ENCODE measurements at places on chromosomes 4 and X.

GRCh38 chr4:88177983-88178625, 19.7 kb upstream of the ABCG2 start:
- no peak for DNase-seq

- no peak for DNase-seq
Measured at GRCh38 chr4:37836838-37837440, 10.5 kb downstream of the PGM2 start.

GRCh38 chr4:144421839-144422565, 224.0 kb upstream of the HHIP start:
- no peak for DNase-seq

GRCh38 chr4:26253968-26254367, 66.8 kb upstream of the RBPJ start:
- DNase-seq = no peak

GRCh38 chr4:53605783-53606182, 14.5 kb upstream of the LNX1 start:
- no peak for DNase-seq

GRCh38 chrX:110657073-110657472, 138.5 kb downstream of the CHRDL1 start:
- no peak for DNase-seq

- DNase-seq = peak; percentile 34
Measured at GRCh38 chr4:53863736-53864365, 200.6 kb downstream of the CHIC2 start.

GRCh38 chrX:1754077-1754476, 139.2 kb downstream of the ASMT start:
- no peak for DNase-seq

- DNase-seq = no peak
Measured at GRCh38 chr4:6229095-6229494, 28.7 kb upstream of the JAKMIP1 start.

- no peak for DNase-seq
Measured at GRCh38 chrX:119008110-119008744, 33.8 kb downstream of the LONRF3 start.

GRCh38 chr4:38302910-38303309, 342.7 kb downstream of the PTTG2 start:
- no peak for DNase-seq

- no peak for DNase-seq
Measured at GRCh38 chrX:1097328-1097727, 115.1 kb downstream of the CRLF2 start.

DNA sequence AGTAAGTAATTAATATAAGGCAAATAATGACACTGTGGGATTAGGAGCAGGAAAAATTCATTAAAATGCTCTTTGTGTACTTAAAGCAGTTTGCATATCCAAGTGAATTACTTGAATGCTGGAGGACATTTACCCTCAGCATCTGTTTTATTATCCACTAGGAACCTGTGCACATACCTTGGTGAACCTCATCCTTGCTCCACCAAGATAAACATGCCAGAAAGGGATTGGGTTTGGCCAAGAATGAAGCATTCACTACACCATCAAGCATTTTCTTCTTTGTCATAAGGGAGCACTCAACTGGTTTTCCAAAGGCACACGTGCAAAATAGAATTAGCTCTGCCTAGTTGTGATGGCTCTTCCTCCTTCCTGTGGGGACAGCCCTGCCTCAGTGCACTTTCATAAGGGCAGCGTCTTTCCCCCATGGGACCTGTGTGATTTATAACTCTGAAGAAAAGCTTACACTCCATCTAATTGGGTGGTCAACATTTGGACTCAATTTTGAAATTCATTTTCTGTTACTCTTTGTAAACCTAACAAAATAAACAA, 291.7 kb downstream of the USP46 start:
- DNase-seq = no peak

GRCh38 chr4:90977726-90978125, 850.5 kb downstream of the CCSER1 start:
- DNase-seq = no peak

DNA sequence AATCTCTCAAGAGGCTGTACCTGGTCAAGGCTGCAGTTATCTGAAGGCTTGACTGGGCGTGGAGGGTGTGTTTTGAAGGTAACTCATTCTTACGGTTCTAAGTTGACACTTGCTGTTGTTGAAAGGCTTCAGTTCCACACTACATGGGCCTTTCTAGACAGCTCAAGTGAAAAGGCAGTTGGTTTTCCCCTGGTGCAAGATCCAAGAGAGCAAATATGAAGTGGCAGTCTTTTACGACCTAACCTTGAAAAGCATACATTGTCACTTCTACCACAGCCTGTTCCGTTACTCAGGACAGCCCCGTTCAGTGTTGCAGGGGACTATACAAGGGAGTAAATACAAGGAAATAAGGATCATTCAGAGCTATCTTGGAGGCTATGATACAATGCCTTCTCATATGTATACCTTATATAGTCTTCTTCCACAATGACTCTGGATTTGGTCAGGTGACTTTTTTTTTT, 46.2 kb downstream of the PDS5A start:
- DNase-seq = no peak

- DNase-seq = no peak
Measured at GRCh38 chr4:15557786-15558550, 88.3 kb downstream of the CC2D2A start.
